ENCODE measurements at places on chromosomes 6 and 20.

- no peak for DNase-seq
These were observed 37.1 kb downstream of the MYLK4 start for GRCh38 chr6:2713473-2714110.

- no peak for DNase-seq
These were observed 74.0 kb downstream of the MDGA1 start for GRCh38 chr6:37623666-37624065.

DNA sequence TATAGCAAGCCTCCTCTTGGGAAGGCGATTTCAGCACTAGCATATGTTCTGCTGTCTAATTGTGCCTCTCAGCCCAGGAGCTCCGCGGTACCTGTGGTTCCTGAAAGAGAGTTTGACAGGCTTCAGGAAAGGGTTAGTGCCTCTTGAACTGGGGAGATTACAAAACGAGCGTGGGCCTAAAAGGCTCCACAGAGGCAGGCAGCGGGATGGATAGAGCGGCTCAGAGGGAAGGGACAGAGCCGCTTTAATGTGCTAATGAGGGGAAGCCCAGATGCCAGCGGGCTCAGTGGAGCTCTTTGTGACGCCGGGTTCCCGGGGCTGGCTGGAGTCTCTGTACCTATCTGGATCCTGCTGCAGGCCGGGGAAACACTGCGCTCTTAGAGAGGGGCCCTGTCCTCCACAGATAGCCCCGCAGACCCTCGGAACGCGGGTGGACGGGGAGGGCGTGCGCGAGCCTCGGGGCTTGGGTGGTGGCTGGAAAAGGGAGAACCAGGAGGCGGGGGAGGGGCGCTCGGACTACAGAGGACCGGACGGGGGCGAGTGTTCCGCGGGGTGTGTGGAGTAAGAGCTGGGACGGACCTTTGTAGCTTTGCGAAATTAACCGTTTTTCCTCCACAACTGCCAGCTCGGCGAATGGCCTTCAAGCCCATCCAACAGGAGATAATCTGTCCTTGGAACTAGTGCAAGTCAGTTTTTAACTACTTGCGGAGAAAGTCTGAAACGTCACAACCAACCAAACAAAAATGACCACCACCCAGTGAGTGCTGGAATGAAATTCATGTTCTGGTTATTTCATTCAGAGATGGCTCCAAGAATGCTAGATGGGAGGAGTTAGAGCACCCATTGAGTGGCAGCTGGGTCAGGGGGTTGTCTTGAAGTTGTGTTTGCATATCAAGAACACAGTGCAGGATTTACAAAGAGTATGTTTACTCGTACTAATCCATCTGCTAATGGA, 13.0 kb downstream of the SLC35F1 start:
- DNase-seq, result no peak

DNA sequence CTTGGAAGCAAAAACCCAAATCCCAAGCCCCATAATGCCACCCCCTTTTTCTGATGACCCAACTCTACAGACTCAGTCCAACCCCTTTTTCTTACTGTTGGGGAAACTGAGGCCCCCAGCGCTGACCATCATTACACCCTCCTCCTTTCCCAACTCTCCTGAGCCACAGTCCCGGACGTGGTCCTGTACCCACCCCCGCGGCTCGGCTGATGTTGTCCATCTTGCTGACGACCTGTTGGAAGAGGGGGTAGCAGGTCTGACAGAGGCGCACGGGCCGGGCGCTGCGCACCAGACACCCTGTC, 533 bp downstream of the OSTM1 start:
- no peak for DNase-seq

DNA sequence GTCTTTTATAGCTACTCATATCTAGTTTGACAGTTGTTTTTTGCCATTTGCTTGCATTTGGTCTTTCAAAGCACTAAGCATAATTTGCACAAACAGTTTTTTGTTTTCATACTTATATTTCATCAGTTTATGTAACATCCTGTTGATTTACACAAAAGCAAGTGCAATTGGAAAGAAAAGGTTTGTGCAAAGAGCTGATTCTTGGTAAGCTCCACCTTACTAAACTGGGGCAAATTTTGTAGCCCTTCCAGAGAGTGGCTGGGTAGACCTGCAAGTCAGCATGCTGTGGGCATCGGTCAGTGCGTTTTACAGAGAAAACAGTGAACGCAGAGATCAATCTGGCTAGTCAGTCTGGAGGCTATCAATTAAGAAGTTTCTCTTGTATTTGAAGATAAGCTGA, 34.5 kb downstream of the TXLNB start:
- no peak for DNase-seq

DNA sequence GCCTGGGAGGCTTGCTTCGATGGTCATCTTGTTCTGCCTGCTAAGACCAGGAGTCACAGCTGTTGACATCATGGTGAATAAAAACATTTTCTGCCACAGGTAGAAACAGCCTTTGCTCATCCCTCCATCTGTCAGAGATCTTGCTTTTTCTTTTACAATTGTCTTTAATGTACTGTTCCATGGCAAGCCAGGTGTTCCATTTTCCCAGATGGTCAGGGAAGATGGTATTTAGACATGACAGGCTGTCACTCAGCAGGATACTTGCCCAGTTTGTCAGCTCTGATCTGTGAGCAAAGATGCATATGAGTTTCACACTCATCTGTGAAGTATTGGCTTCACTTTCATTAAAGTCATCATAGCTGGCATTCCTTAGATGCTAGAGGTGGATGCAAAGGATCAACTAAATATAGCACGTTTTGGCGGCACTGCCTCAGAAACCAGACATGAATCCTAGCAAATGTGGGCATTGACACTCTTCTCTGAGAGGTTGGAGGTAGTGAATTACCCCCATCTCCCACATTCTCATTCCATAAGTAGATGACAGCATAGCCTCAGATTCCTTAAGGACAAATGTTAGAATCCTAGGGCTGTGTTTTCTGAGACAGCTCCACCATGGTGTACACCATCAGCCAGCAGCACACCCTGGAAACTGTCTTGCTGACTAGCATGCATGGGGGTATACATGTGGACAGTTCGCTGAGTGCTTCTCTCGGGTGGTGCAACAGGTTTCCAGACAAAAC, 4.2 kb downstream of the SSTR4 start:
- no peak for DNase-seq

Data from AG08396 (cell line).